ENCODE measurements at places on chromosomes 3 and 15.

- DNase-seq = peak; percentile 3
These were observed 17.4 kb downstream of the NBEAL2 start for GRCh38 chr3:46996689-46997452.

GRCh38 chr15:54576298-54576935 is 598.2 kb downstream of the UNC13C start:
- no peak for DNase-seq

GRCh38 chr3:145903472-145904013 is 257.4 kb downstream of the PLOD2 start:
- DNase-seq = no peak

DNA sequence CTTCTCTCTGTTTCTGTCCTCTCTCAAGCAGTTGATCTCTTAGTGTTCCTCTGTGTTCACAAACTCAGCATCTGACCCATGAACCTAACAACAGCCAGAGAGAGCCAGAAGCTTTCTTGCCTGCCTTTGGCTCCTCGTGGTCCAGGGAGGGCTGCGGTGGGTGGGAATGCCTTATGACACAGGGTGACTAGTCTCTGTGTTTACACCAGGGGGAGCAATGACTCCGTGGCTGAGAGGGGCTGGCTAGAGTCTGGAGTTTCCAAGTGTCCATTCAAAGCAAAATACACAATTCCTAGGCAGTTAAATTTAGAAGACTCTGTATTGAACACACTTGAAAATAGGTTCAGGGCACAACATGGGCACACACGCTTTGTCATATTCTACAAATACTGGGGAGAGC is 370.0 kb upstream of the FRG2C start:
- DNase-seq = no peak

- no peak for DNase-seq
These were observed 112.9 kb upstream of the SLC6A11 start for GRCh38 chr3:10702961-10703740.

GRCh38 chr3:186746008-186746407 is 28.8 kb downstream of the KNG1 start:
- no peak for DNase-seq

- DNase-seq = peak; percentile 27
These were observed 3.6 kb downstream of the CTNNB1 start for GRCh38 chr3:41202834-41203345.

DNA sequence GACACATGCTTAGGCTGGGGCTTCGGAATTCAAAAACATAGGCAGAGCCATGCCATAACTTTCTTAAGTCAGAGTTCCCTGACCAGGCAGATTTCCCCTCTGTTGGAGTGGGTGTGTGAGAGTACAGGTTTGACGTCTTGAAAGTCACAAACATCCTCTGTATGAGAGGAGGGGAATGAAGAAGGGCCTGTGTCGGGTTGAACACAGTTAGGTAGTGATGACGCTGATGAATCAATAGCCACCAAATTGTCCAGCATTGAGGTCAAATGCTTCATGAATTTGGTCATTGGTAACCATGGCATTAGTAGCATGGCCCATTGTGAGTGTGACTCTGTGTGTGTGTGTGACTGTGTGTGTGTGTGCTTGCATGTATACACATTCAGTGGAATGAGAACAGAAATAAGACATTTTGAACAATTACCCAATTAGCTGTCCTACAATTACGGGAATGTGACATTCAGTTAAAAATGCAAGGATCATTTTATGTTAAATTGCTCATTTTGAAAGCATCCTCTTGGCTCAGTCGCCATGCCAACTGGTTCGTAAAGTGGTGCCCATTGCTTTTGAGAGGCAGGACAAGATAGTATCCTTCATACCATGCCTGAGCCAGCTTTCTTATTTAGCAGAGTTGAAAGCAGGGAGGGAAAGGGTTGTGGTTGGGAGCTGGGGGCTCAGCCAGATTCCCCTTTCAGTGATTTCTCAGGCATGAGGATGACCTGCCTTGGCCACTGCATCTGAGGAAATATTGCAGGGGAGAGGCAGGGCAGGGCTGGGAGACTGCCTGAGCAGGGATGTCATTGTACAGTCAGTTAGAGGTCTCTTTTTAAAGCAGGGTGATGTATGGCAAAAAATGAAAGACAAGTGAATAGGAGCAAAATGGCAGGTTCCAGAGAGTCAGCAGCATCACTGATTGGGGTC is 35.4 kb downstream of the RBP2 start:
- no peak for DNase-seq

GRCh38 chr3:192062186-192062585 is 601.2 kb downstream of the PYDC2 start:
- DNase-seq = no peak

DNA sequence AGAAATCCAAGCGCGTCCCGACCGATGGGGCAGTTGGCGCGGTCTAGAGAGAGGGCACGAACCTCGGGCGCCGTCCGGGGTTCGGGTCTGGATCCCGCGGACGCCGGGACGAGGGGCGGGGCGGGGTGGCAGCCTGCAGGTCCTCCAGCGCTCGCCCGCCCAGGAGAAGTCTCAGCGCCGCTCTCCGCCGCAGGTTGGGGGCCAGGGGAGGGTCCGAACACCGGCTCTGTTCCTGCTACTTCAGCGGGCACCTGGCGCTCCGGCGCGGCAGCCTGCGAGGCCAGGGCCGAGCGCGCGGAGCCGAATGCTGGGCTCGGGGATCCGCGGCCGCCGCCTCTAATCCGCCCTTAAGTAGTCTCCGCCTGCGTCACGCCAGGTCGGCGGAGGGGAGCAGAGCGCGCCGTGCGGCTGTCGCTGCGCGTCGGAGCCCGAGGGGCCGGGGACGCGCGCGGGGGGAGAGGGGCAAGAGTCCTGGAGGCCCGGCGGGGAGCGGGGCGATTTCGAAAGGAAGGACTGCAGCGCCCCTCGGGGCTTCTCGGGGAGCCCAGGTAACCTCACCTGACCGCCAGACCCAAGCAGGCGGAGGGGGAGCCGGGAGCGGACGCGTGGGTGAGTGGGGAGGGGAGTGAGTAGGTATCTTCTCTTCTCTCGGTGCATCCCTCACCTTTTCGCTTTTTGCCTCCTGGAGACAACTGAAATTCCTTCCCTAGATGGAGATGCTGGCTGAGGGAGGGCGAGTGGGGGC is at the start of gene GJD2:
Gene GJD2 (minus strand): TSS at position 325 of the 745 bp plus-strand sequence. CDS start 510 bp downstream, outside the sequence.
- peak; percentile 28 for DNase-seq
